OCI-LY7 (cell line): ENCODE measurements at places on chromosomes 6 and 20. TPM values are rescaled to one million over a fixed set of nuclear protein-coding genes. Genes with fewer than 3 reads are reported as not detected.

Gene NRN1
- 14.1 and 24.8 TPM in 2 replicates for total RNA-seq

Gene CCDC170
- total RNA-seq, result not detected in 2 replicates

Gene SLPI
- not detected in 2 replicates for total RNA-seq

Gene B3GAT2
- not detected in 2 replicates for total RNA-seq

Gene BCLAF1
- total RNA-seq, result 186 and 189 TPM in 2 replicates

Gene ESR1
- not detected in 2 replicates for total RNA-seq

Gene TGM6
- not detected in 2 replicates for total RNA-seq

Gene POPDC3
- not detected in 2 replicates for total RNA-seq

Gene ASIP
- 0.70 and 0.82 TPM in 2 replicates for total RNA-seq

Gene ZFAND3
- total RNA-seq, result 33.8 and 36.4 TPM in 2 replicates

Gene TRDN
- not detected in 2 replicates for total RNA-seq

GRCh38 chr6:23690453-23691049 lies 435.5 kb upstream of the NRSN1 start:
- no peak for DNase-seq

GRCh38 chr20:24407151-24407550 lies 62.3 kb upstream of the SYNDIG1 start:
- no peak for DNase-seq

DNA sequence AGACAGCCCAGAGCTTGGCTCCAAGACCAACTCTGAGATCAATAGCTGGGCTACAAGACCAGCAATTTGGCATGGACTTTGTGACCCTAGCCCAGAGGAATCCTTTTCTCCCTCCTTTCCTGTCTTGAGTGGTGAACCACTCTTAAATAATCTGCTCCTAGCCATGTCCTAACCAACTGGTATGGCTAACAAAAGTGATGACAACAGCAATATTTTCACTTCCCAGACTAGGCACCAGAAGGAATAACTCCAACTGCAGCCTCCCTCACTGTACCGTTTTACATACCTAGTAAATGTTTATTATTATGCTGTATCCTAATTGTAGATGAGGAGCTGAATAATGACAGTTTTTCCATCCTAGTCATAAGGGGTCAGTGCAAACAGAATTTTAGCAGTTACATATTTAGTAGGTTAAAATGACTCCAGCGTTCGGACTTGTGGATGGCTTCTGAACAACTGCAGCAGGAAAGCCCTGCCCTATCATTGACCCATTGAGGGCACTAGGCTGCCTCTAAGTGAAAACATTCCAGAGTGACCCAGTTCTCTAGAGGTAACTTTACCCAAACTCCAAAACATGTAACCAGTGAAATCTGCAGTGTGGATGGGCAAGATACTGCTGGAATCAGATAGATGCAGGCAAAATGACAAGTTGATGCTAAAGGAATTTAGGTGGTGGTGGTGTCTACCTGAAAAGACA lies 77.1 kb downstream of the SH3BGRL2 start:
- no peak for DNase-seq

GRCh38 chr6:122014961-122015360 lies 384.5 kb upstream of the HSF2 start:
- DNase-seq, result no peak

DNA sequence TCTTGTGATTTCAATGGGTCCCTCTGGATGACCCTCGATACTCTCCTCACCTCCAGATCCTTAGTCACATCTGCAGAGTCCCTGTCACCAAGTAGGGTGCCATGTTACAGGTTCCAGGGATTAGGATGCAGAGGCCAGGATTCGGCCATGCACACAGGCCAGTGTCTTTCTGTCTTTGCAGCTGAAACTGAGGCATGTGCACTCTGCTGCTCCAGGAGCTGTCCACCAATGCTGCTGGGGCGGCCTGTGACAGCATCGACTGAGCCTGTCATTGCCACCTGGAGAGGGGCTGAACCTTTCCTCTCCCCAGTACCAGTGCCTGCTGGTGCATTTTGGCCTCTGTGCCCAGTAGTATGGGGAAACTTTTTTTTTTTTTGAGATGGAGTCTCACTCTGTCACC lies 4.4 kb upstream of the RBM38 start:
- DNase-seq, result no peak

GRCh38 chr6:72626126-72626525 lies 4.3 kb downstream of the KCNQ5 start:
- DNase-seq, result peak; percentile 42

DNA sequence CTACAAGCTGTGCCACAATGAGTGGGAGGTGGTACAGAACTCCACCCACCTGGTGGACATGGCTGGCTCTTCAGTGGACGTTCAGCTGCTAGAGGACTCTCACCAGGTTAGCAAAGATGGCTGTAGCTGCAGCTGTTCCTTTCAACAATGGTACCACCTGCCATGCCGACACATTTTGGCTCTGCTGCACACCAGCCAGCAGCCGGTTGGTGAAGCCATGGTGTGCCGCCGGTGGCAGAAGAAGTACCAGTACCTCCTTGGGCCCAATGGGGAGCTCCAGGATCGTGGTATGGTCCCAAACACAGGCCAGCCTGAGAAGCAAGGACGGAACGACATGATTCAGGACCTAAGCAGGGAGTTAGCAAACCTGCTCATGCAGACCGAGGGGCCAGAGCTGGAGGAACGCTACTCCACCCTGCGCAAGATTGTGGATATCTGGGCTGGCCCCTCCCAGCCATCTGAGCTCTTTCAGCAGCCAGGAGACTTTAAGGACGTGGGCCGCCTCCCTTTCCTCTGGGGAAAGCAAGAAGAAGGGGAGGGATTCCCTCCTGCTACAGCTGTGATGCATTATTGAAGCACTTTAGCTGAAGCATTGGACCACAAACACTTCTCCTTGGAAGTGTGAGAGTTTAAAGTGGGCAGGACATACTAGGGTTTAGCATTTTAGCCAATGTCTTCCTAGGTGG lies 2.8 kb upstream of the ZSWIM1 start:
- no peak for DNase-seq

- DNase-seq, result no peak
Observed at GRCh38 chr6:31055441-31055840, 45.2 kb downstream of the MUC22 start.

DNA sequence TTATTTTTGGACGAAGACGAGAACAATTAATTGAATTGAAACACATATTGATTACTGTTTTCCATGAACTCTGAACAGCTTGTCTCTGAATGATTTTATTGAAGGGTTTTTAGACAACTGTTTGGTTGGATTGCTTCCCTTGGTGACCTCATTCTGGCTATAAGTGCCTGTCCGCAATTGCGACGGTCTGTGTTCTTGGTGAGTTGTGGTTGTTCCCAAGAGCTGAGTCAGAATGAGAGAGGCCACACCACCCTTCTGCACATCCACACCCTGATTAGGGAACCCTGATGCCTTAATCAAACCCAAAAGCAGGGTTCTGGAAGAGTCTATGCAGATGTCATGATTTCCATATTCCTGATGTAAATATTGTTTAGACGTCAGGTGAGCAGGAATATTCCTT lies 747.0 kb downstream of the PTPRT start:
- DNase-seq, result no peak

GRCh38 chr6:30824698-30825097 lies 59.6 kb upstream of the DDR1 start:
- DNase-seq, result no peak

DNA sequence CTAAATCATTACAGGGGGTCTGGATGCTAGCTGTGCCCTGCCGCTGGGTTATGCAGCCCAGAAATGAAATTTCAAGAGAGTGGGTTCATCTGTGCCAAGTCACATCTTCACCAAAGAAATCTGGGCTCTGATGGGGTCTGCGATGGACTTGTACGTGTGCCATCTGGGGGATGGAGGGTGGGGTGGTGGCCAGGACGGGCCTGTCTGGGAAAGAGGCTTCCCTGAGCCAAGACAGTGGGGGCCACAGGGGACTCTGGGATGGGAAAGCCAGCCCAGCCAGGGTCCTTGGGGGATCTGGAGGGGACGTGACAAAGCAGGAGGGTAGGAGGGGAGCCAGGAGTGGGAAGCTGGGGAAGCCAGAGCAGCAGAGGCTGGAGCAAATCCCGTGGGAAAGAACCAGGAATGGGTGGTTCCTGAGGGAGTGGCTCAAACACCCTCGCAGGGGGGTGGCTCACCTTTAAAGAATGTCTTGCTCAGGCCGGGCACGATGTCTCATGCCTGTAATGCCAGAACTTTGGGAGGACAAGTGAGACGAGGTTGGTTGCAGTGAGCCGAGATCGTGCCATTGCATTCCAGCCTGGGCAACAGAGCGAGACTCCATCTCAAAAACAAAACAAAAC lies 36.3 kb upstream of the SULF2 start:
- no peak for DNase-seq

DNA sequence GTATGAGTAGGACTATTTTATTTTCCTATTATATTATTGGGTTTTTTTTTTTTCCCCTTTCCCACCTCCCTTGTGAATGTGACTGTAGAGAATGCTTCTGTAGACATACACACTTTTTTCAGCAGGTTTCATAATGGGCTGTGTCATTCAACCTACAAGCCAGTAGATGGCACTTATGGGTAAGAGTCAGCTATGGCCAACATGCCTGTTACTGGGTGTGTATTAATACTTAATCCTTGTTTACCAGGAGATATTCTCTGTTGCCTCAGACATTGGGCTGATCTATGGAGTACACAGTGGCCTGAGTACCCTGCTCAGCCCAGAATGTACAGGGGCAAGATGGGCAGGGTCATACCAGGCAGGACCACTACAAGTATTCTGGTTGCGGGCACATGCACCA lies 382.5 kb downstream of the EPHA7 start:
- DNase-seq, result peak; percentile 32

DNA sequence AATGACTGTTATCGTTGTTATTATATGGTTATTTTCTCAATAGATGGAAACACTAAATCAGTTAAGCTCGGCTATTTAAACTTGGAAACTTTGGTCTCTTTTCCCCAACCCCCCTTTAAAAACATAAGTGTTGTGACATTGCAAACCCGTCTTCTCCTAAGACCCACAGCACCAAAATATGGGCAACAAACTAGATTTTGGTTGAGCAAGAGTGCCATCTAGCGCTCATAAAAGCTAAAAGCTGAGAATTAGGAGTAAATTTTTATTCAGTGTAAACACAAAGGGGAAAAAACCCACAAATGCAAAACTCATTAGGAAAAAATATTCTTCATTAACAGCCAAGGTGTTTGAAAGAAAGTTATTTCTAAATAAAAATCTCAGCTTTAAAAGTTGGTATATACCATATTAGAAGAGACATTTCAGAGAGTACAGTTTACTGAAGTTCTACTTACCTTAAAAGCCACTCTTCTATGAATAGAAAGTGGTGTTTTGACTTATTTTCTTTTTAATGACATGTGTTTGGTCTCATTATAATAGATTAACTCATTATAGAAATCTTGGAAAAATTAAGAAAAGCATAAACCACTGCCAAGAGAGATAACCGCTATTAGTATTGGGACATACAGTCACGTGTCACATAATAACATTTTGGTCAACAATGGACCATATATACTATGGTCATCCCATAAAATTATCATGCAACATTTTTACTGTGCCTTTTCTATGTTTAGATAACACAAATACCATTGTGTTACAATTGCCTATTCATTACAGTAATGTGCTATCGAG lies 21.1 kb downstream of the SESN1 start:
- peak; percentile 82 for DNase-seq
